ENCODE measurements at places on chromosomes 6 and 20.

- DNase-seq, result no peak
These were observed 182.2 kb downstream of the SLC16A10 start for GRCh38 chr6:111269401-111269970.

GRCh38 chr6:136210398-136211165 lies 39.5 kb downstream of the MTFR2 start:
- no peak for DNase-seq

- no peak for DNase-seq
These were observed 42.6 kb upstream of the CDH22 start for GRCh38 chr20:46350986-46351267.

- no peak for DNase-seq
These were observed 28.4 kb upstream of the ADRM1 start for GRCh38 chr20:62274332-62274950.

- DNase-seq, result no peak
These were observed 2.2 kb upstream of the ARID1B start for GRCh38 chr6:156774863-156775405.

GRCh38 chr6:117326396-117326795 lies 61.0 kb downstream of the VGLL2 start:
- no peak for DNase-seq

- no peak for DNase-seq
These were observed 15.0 kb downstream of the C20orf173 start for GRCh38 chr20:35514371-35514932.

DNA sequence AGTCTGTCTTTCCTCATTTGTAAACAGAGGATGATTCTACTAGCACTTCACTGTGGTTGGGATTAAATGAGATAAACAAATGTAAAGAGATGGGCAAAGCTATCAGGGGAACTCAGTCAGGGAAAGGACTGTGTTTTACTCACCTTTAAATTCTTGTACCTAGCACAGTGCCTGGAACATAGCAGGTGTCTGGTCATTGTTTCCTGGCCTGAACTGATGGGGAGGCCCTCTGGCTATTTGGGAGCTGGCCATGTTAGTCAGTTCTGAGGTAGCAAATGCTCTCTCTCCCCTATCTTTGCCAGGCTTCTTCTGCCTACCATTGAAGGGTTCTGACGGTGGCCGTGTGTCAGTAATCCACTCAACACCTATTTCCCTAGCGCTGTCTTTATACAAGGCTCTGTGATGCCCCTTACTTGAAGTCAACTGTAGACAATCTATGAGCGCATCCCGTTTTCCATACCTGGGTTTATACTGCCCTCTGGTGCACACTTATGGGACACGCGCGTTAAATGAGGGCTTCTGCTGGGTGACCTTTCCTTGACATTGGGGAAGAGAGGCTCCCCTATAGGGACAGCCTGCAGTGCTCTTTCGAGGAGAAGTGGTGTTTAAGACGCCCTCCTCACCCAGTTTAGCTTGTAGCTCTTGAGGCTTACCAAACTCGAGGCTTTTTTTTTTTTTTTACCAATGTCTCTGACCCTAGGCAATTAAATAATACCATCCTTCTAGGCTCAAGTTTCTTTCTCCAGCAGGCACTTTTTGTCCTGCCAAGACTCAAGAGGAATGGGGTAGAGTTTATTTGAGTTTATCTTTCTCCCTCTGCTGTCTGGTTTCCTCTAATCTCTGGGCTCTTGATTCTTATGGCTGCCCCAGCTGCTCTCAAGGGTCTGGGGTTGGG lies 4.0 kb upstream of the SPATS1 start:
- peak; percentile 36 for DNase-seq

DNA sequence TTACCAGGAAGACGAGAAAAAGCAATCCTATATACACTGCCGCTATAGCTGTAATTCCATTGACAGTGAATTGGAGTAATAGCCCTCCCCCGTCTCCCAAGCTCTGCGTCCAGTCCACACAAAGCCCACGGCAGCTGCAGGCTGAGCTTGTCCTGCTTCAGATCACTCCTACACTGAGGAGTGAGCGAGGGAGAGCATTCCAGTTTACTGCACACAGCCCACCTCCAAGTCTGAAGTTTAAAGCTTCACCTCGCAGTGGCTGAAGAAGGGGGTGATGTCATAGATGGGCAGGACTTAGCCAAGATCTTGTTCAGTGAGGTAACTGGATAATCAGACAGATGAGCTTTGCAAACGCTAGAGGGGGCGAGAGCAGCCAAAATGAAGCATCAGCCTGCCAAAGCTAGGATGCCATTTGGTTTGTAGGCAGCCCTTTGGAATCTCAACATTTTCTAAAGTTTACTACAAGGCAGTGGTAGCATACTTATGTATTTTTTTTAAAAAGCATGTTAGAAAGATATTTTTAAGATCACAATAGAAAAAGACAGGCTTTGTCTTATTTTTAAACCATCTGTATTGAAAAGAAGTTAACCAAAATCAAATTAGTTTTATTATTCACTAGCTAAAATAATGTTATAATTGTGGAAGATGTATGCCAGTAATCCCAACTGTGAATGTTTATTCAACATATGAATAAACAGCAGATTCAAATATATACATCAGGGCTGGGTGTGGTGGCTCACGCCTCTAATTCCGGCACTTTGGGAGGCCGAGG lies at the start of gene FLRT3:
TSS of gene FLRT3 (minus strand) at position 213 of the 772 bp plus-strand sequence. CDS start 10,106 bp downstream, outside the sequence.
- DNase-seq, result peak; percentile 85

DNA sequence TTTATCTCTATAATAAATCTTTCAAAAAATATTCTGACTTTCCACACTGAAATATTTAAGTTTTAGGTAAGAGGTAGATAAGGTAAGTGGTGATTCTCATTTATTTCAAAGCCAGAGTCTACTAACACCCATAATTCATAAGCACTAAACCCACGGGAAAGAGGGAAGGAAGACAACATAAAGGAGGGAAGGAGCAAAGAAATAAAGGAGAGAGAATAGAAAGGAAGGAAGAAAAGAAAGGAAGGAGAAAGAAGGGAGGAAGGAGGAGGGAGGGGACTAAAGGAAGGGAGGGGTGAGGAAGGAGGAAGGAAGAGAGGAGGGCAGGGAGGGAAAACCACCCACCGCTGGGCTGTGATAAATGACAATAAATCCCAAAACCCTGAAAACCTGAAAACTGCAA lies 25.2 kb downstream of the MAP3K5 start:
- DNase-seq, result no peak
